Gastroesophageal sphincter (tissue), 4 donors: ENCODE measurements at places on chromosomes 3 and 15. TPM values are rescaled to one million over a fixed set of nuclear protein-coding genes. Genes with fewer than 3 reads are reported as not detected.

Gene CIDEC
- total RNA-seq: 1.6 TPM

Gene USP8
- 53.4 TPM for total RNA-seq

Gene FANCI
- 9.9 TPM for total RNA-seq

Gene IL20RB
- total RNA-seq: 1.2 TPM

Gene CMTM8
- 1.2 TPM for total RNA-seq

Gene COLQ
- 2.7 TPM for total RNA-seq

Gene FANCD2OS
- not detected for total RNA-seq

Gene SLMAP
- total RNA-seq: 462 TPM

Gene NPHP3
- total RNA-seq: 34.6 TPM

Gene ZNF860
- total RNA-seq: 0.08 TPM

Gene PIERCE2
- 5.4 TPM for total RNA-seq

Gene SV2B
- total RNA-seq: 1.1 TPM

Gene VIPR1
- 3.8 TPM for total RNA-seq

Gene COL6A5
- not detected for total RNA-seq

Gene FYTTD1
- total RNA-seq: 69.1 TPM

Gene ADAMTSL3
- total RNA-seq: 19.4 TPM

Gene CTXN2
- total RNA-seq: not detected

Gene CSPG4
- 136 TPM for total RNA-seq

Gene CFAP100
- not detected for total RNA-seq

Gene PTH1R
- total RNA-seq: 14.0 TPM

Gene PLSCR4
- 83.3 TPM for total RNA-seq

Gene KNG1
- not detected for total RNA-seq

Gene MINAR1
- 2.2 TPM for total RNA-seq

Gene GOLGA6L2
- 0.19 TPM for total RNA-seq

Gene SLC41A3
- 34.9 TPM for total RNA-seq

Gene PLCD1
- total RNA-seq: 29.8 TPM

Gene TFRC
- total RNA-seq: 81.1 TPM

Gene PCOLCE2
- 88.1 TPM for total RNA-seq

Gene TFDP2
- 56.2 TPM for total RNA-seq

Gene NR1I2
- not detected for total RNA-seq

Gene BOC
- 41.5 TPM for total RNA-seq

Gene DNAH1
- total RNA-seq: 5.8 TPM

Gene ZMYND10
- total RNA-seq: not detected

Gene CPN2
- not detected for total RNA-seq

Gene CPNE4
- not detected for total RNA-seq

Gene SCAMP5
- 10.1 TPM for total RNA-seq

Gene HDGFL3
- 59.0 TPM for total RNA-seq

Gene CCDC54
- not detected for total RNA-seq

Gene CLDN18
- total RNA-seq: not detected
